Inflammatory macrophage treated with lipopolysaccharide for 1 hour (primary cell): ENCODE measurements at places on chromosomes 5 and 9.

DNA sequence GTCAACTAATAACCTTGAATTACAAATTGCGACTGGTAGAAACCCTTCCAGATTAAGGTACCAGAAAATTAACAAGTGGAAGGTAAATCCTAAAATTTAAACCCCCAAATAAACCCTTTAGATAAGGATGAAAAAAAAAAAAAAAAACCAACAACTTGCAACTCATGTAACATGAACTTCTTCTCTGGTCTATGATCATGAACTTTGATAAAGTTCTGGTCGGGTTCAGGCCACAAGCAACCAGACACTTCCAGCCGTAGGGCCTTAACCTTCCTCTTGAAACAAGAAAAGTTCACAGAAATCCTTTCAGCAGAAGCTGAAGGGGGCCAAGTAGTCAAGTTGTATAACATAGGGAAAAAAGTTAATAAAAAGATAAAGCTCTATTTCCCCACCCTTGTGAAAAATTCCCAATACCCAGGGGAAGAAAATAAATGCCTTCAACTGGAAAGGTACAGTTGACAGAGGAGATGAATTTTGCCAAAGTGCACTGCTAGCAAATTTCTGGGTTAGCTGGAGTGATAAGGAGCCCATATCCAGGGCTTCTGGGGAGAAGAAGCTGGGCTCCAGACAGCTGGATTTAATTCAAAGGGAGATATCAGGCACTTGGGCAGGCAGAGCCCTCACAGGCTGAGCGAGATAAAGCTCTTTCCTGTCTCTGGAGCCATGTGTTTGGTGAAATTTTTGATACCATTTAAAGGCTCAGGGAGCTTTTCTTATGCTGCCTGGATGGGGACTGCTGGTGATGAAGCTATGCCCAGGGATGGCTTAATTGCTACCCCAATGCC, 234.2 kb upstream of the PANK3 start:
- DNase-seq = no peak

DNA sequence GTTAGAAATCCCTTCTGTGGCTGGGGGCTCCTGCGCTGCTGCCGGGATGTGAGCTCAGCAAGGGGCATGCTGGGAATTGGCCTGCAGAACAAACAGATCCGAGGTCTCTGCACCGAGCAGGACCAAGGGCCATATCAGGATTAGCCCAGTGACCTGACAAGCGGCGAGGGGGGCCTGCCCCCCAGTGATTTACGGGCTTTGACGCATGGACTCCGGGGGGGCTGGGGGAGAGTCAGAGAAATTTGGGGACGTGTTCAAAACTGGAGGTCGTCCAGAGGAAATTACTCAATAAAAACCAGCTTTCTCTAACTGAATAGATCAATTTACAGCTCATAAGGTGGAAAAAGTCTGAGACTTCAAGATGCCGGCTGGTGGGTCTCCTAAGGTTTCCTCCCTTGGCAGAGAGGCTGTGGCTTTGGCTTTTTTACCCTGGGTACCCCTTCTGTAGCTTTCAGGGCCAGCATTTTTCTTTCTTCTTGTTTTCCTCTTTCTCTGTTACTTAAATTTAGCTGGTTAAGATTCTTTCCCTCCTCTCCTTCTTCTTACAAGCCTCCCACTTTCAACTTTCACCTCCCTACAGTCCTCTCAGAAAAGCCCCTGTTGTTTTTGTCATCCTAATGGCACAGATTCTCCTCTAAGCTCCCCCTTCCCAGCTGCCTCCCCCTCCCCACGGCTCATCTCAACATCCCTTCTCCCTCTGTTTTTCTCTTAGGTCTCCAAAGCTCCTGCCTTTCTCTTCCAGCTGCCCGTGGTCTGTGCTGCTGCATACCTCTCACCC, 551.0 kb downstream of the CCDC171 start:
- no peak for DNase-seq

DNA sequence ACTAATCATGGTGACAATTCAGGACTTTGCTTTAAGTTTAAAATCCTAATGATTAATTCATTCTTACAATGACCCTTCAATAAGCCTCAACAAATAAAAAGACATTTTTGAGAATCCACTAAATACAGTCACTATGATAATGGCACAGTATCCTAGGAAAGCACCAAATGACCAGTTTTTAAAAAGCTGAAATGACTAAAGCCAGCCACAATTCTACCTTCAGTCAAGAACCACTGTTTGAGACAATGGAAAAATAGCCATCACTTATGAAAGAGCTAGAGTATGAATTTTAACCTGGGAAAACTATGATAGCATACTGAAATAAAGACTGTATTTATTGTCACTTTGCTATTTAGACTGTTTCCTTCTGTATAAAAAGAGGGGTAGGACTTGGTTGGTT, 14.0 kb downstream of the FBXW2 start:
- no peak for DNase-seq

DNA sequence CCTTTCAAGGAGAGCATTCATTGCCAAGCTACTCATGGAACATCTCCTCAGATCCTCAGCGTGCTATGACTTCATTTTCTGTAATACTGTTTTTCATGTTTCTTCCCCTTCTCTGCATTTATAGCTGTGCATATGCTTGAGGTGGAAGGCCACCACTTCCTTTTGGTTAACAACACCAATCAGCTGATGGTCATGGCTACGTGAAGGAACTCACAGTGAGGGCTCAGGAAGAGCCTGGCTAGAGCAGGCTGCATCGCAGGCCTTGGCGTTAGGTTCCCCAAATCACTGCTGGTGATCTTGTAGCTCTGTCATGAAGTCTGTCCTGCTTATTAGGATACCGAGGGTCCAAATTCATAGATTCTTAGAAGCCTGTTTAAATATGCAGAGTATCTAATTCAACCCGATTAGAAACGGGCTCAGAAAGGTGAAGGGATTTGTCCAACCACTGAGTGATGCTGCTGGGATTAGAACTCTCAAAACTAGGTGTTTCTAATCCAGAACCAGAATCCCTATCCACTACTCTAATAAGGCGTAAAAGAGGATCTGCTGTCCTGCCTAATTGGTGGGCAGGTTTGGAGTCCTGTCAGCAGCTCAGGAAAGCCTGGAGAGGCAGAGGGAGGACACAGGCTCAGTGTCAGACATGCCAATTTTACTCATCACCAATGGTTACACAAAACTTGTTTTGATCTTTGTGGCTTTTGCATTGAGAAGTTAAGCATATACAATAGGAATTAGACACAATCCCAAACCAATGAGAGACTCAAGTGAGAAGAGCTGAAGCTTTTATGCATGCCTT, 7.5 kb downstream of the SYK start:
- peak; percentile 75 for DNase-seq

- DNase-seq = no peak
These were observed 59.3 kb upstream of the ANGPTL2 start for GRCh38 chr9:127181595-127182190.

DNA sequence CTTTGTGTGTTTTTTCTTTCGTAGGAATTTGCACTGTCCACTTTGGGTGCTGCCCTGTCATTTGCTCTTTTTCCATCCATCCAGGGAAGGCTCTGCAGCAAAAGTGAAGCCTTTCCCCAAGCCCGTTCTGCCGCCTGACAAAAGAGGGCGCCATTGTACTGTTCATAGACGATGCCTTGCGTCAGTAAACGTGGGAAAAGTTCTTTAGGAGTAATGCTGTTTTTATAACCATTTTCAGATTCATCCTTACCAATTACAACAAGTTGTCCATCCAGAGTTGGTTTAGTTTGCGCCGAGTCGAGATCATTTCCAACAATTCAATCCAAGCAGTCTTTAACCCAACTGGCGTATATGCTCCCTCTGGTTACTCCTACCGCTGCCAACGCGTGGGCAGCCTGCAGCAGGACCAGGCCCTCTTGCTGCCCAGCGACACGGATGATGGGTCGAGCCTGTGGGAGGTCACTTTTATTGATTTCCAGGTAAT, 34.3 kb upstream of the RPS23 start:
- DNase-seq = peak; percentile 15

DNA sequence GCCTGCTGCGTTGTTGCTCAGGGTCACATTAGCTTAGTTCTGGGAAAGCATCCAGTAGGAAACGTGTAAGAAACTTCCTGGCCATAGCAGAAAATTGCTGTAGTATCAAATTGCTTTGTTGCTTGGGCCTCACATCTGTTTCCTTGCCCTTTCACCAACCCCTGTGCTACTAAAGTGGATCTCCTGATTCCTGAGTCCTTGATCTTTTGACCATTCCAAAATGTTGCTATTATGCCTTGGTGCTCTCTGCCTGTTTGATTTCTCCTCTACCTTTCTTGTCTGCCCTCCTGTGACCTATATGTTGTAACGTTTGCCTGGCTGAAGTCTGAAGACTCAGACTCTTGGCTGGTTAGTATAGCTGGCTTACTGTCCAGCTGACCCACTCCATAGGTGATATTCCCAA, 350.5 kb downstream of the ADGRV1 start:
- no peak for DNase-seq

GRCh38 chr9:35682520-35683315, 7.0 kb downstream of the TPM2 start:
- no peak for DNase-seq

- DNase-seq = no peak
These were observed 19.2 kb downstream of the PPP2CA start for GRCh38 chr5:134206627-134207160.

DNA sequence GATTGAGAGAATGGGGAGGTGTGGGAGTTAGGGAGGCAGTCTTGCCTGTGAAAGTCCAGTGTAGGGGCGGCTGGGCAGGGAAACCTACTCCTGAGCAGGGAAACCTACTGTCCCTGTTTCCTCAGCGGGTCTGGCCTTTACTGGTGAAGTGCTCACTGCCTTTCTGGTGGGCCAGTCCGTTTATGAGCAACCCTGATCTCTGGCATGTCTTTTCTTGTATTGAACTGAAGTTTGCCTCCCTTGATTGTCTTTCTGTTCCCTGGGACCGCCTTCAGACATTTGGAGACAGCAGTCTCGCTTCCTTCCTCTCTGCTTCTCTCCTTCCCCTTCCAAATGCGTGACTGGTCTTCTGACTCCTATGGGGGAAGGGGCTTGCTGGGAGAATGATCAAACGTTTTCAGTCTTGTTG, 2.9 kb downstream of the SNX18 start:
- DNase-seq = peak; percentile 57

DNA sequence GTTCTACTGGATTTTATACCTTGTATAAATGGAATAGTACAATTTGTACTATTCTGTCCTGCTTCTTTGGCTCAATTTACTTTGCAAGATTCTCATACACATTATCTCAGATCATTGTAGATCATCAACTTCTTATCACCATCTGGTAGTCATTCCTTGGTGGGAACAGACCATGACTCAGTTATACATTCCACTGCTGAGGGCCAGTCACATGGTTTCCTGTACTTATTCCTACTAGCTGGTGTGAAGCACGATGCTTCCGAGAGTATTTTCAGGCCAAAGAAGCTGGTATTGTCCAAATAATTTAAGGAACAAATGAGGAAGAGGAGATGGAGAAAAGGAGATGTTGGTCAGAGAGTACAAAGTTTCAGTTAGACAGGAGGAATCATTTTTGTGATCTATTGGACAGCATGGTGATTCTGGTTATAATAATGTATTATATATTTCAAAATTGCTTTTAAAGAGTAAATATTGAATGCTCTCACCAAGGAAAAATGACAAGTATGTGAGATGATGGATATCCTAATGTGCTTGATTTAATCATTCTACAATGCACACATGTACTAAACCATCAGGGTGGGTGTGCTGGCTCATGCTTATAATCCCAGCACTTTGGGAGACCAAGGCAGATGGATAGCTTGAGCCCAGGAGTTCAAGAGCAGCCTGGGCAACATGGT, 124.1 kb downstream of the SYK start:
- no peak for DNase-seq

DNA sequence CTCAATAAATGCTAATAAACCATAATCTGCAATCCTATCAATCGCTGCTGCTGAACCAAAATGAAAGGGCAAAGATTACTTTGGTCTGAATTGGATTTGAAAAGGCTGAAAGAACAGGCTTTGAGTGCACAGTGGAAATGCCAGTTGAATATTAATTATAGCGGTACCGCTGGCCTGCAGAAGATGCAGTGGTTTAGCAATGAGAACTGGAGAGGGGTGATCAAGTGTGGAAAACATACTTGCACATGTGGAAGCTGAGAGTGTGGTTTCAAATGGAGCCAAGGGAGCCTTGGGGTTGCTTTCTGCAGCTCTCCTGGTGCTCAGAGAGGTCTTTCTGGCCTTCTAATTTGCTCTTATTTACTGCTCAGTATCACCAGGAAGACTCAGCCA, 133.9 kb downstream of the PTTG1 start:
- DNase-seq = no peak
